ENCODE measurements at places on chromosomes 5 and 9. TPM values are rescaled to one million over a fixed set of nuclear protein-coding genes. Genes with fewer than 3 reads are reported as not detected.

The IL9 gene
- 47.9 TPM for total RNA-seq

The PCDHB13 gene
- total RNA-seq: not detected

The LCN15 gene
- not detected for total RNA-seq

The PRSS3 gene
- not detected for total RNA-seq

The F2R gene
- total RNA-seq: 1.4 TPM

The SLC34A3 gene
- not detected for total RNA-seq

The RALGPS1 gene
- 1.2 TPM for total RNA-seq

The CMYA5 gene
- 0.21 TPM for total RNA-seq

The ZFP2 gene
- total RNA-seq: 0.85 TPM

The ZNF462 gene
- 0.42 TPM for total RNA-seq

The MTX3 gene
- 11.9 TPM for total RNA-seq

The TMC1 gene
- not detected for total RNA-seq

The FAM221B gene
- not detected for total RNA-seq

The AQP7 gene
- total RNA-seq: not detected

The PPP2R2B gene
- 0.85 TPM for total RNA-seq

The FOXE1 gene
- total RNA-seq: 0.07 TPM

The HTR1A gene
- total RNA-seq: not detected

The INPP5E gene
- total RNA-seq: 13.5 TPM

The RCL1 gene
- total RNA-seq: 27.0 TPM

The GALNT12 gene
- total RNA-seq: 10.2 TPM

The ENTREP1 gene
- total RNA-seq: not detected

The SLC25A2 gene
- 0.30 TPM for total RNA-seq

The C9 gene
- not detected for total RNA-seq

The HBEGF gene
- 11.8 TPM for total RNA-seq

The CER1 gene
- total RNA-seq: not detected

The MLANA gene
- not detected for total RNA-seq

The CARD6 gene
- total RNA-seq: 1.7 TPM

The SPARC gene
- total RNA-seq: 0.67 TPM

The CCDC171 gene
- total RNA-seq: 2.9 TPM

The CCDC107 gene
- 7.9 TPM for total RNA-seq

The THBS4 gene
- total RNA-seq: 2.3 TPM

The SRD5A1 gene
- 7.6 TPM for total RNA-seq

The KIF24 gene
- 7.7 TPM for total RNA-seq

The FBXL7 gene
- not detected for total RNA-seq

The IL33 gene
- total RNA-seq: not detected

The STOM gene
- 34.7 TPM for total RNA-seq

The GPX3 gene
- total RNA-seq: not detected

The SV2C gene
- 0.02 TPM for total RNA-seq
